Naive thymus-derived CD4-positive, alpha-beta T cell (primary cell): ENCODE measurements at places on chromosomes 4 and X. TPM values are rescaled to one million over a fixed set of nuclear protein-coding genes. Genes with fewer than 3 reads are reported as not detected.

Gene USP27X
- 1.8 and 2.3 TPM in 2 replicates for total RNA-seq

Gene NPY1R
- total RNA-seq, result not detected

Gene APEX2
- 24.6 and 25.2 TPM in 2 replicates for total RNA-seq

Gene LAS1L
- total RNA-seq, result 44.9 and 46.3 TPM in 2 replicates

Gene STARD8
- 3.5 TPM for total RNA-seq

Gene TRO
- 0.61 TPM for total RNA-seq

Gene NPY5R
- not detected for total RNA-seq

Gene ELF4
- 21.4 TPM for total RNA-seq

Gene CACNA1F
- total RNA-seq, result 2.1 TPM

Gene USP17L19
- not detected for total RNA-seq

Gene GPRASP2
- total RNA-seq, result 4.6 TPM

Gene MAOA
- 0.15 and 0.75 TPM in 2 replicates for total RNA-seq

Gene EDA2R
- total RNA-seq, result not detected
